Inflammatory macrophage (primary cell): ENCODE measurements at places on chromosomes 11 and 22.

- DNase-seq = peak; percentile 67
Measured at GRCh38 chr11:24760681-24761080, 263.8 kb downstream of the LUZP2 start.

GRCh38 chr11:72738199-72739141 lies 13.7 kb downstream of the ARAP1 start:
- DNase-seq = peak; percentile 87

GRCh38 chr11:117385906-117386305 lies 58.3 kb downstream of the CEP164 start:
- no peak for DNase-seq

DNA sequence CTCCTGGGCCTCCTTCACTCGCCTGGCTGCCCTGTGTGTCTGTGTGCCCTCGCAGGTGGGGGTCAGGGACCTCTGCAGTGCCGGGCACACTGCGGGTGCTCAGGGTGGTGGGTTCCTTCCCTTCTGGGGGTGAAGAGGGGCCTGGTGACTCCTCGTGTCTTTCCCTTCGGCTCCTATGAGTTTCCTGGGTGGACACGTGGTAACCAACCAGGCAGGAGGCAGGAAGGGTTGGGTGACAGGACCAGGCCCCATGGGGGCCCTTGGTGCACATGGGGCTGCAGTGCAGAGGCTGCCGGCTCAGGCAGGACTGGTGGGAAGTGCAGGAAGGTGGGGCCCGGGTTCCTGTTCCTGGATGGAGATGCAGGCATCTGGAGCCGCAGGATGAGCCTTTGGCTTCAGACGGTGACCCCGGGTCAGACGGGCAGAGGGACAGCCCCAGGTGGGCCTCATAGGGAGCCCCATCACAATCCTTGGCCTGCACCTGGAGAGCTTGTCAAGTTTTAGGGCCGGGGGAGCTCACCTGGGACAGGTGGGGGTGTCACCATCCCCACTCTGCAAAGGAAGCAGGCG lies 9.6 kb downstream of the FRMD8 start:
- no peak for DNase-seq

DNA sequence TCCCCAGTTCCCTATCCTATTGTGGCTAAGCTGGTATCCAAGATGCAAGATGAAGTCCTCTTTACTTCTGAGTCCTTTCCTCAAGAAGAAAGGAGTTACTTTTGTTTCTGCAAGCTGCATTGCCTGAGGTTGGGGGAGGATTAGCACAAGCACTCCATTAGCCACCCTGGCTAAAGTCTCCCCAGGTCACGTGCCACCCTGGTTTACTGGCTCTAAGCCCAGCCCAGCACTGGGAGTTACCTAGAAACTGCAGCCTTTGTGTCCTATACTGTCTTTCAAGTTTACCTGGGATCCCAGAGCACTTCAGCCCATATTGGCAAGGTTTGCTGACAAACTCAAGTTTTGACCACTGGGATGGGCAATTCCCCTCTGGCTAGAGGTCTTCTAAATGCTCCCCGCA lies 78.4 kb upstream of the DBX1 start:
- no peak for DNase-seq

- no peak for DNase-seq
Measured at GRCh38 chr22:37184816-37185541, 3.1 kb downstream of the C1QTNF6 start.

- no peak for DNase-seq
Measured at GRCh38 chr11:115257270-115257669, 246.9 kb downstream of the CADM1 start.

DNA sequence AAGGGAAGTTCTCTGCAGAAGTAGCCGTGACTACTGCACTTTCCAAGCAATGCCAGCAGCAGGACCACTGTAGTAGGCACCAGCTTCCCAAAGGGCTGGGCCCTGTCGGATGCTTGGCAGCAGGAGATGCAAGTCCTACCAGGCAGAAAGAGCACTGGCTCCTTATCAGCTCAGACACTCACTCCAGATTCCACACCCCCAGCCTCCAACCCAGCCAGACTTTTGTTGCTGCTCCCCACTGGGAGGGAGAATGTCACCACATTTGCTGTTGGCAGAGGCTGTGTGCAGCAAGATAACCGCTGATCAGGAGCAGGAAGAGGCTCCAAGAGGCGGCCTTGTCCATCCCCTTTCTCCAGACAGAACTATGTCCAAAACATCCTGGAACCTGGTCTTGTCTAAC lies 118.7 kb downstream of the C11orf58 start:
- DNase-seq = no peak

- DNase-seq = no peak
Measured at GRCh38 chr11:8656291-8656690, 26.2 kb downstream of the TRIM66 start.

DNA sequence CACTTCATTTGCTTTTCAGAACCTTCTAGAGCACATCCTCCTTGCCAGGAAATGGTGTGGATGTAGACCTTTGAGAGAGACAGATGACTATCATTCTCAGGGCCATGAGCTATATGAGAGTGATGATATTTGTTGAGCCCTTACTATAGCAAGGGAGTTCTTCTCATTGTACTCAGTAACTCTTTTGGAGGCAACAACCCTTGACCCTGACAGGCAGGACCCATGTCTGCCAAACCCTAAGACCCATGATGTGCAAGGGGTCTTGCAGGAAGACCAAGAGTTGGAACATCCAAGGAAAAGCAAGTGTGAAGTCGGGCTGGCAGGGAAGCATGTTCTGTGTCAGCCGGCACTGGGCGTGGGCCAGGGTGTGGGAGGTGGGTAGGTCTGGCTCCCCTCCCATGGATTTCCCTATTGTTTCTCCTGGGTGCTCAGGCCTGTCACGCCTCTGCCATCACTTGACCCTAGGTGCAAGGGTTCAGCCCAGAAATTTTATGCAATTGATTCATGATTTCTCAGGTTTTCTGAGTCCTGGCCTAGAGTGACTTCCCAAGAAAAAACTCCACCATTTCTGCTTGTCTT lies 1.2 kb downstream of the FOLR3 start:
- no peak for DNase-seq

DNA sequence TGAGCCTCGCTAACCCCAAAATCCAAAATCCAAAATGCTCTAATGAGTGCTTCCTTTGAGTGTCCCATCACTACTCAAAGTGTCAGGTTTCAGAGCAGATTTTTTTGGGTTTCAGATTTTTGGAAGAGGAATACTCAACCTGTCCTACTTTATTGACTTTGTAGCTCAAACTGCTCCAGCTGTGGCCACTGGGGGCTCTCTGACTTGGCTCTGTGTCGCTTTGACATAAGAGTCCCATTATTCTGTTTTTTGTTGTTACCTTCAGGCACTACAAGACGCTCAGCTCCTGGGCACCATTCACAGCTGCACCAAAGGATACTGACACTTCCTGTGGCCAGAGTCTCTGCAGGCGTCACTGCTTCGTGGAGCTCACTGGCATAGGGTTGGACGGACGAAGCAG lies 41.1 kb downstream of the PHF21B start:
- no peak for DNase-seq

- no peak for DNase-seq
Measured at GRCh38 chr11:119376197-119376847, 5.2 kb downstream of the USP2 start.

DNA sequence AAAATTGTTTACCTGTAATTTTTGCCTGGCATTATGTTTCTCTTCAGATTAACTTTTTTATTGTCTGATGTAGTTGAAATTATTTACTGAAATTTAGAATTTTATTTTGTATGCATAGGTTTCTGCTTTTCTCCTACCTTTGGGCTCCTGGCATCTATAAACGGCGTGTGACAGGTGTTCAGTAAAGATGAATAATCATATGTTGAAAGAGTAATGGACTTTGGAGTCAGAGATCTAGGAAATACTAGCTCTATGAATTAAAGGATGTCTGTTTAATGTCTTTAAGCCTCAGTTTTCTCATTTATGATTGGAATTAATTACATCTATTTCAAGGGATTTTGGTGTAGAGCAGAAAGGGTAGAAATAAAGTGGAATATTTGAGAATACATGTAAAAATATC lies 7.2 kb upstream of the ANGPTL5 start:
- DNase-seq = no peak

DNA sequence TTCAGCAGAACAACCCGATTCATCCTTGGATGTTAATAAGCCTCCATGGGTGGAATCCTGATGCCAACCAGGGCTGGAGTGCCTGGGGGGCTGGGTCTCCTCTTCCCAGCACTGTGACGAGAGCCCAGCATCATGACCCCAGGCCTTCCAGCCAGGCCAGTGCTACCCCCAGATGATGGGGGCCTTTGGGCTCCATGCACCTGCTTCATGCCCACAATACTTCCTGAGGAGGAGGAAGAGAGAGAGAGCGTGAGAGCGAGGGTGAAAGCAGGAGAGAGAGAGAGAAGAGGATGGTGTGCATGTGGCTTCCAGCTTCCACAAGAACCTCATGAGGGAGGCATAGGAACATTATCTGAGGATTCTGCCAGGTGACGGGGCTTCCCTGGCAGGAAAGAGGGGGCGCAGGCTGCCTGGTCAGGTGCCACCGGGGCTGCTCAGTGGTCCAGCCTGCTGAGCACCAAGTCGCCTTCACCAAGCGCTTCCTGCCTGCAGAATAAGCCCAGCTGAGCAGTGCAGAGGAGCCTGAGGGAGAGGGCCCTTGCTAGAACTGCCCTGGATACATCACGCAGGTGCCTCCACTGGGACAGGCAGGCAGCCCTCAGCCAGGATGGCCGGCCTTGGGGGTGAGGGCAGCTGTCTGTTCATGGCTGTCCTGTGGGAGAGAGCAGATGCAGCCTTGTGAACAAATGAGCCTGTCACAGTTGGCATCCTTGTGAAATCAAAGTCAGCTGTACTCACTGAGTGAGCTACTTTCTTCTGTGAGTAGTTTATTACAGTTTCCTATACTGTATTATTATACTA lies 243.3 kb upstream of the B3GAT1 start:
- DNase-seq = no peak

DNA sequence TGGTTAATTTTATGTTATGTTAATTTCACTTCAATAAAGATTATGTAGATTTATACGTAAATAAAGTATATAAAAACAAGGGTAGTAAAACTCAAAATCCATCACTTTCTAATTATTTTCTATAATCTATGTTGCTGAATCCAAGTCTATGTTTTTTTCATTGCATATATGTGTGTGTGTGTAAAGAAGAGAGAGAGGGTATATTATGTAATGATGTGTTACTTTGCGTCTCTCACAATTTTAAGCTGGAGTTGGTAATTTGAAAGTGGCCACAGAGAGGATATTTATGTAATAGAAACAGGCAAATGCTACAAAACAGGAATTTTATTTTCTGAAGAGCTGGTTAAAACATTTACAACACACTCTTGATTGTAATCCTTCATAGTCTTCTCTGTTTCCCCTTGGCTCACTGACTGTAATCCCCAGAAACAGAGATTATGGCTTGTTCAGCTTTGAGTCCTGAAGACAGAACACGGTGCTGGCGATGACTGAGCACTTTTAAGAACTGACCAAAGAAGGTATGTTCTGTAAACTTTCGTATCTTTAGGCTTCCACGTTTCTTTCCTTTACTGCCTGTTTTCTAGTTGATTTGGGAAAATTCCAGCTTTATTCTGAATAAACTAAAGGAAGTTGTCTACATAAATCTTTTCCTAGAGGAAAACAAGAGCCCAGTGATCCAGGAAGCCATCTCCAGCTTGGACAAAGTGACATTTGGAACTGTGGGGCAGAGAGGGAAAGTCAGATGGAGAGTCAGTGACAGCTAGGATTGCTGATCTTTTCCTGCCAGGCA lies 43.6 kb downstream of the OR2AG2 start:
- DNase-seq = no peak

- no peak for DNase-seq
Measured at GRCh38 chr11:71282581-71283351, 30.4 kb upstream of the SHANK2 start.

GRCh38 chr11:44319552-44320288 lies 9.8 kb upstream of the ALX4 start:
- DNase-seq = no peak

GRCh38 chr22:49929211-49929979 lies 11.0 kb downstream of the CRELD2 start:
- DNase-seq = peak; percentile 42

GRCh38 chr11:128921793-128922192 lies 20.9 kb downstream of the TP53AIP1 start:
- DNase-seq = peak; percentile 55

DNA sequence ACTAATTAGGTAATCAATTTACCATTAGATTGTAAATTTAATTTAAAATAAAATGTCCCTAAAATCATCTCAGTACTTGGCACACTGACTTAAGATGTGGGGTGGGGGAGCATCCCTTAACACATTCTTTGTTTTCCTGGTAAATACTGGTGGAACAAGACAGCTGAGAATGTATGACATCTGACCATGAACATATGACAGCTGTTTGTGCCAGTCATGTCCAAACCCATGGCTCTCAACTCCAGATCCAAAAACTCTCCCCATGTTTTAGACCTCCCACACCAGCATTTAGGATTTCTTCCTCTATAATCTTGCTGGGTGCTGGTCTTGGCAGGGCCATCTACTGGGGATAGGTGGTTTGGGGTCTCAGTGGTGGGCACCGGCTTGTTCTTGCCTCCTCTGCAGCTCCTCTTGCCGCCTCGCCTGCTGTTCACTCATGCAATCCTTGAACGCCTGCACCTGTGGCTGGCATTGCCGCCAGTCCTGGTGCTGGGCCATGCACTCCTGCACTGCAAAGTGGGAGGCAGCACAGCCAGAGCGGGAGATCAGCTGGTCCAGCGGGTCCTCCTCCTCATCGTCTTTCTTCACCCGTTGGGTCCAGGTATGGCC lies 3.8 kb downstream of the COA4 start:
- DNase-seq = no peak

DNA sequence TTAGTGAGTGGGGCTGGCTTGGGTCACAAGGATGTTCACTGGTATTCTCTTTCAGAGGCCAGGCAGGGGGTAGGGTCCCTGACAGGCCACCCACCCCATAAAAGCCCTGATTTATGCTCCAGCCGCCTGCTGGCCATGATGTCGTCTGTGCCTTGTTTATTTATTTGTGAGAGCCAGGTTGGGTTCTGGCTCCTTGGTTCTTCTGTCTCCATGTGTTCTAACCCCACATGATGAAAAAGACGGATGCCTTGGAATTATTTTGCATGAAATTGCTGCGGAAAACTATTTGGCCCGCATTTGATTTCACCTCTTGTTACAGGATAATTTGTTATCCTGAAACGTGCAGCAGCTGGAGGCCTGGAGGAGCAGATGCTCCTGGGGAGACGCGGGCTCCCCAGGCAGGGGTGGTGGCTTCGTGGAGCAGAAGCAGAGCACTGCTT lies 46.3 kb upstream of the WNT11 start:
- DNase-seq = no peak

DNA sequence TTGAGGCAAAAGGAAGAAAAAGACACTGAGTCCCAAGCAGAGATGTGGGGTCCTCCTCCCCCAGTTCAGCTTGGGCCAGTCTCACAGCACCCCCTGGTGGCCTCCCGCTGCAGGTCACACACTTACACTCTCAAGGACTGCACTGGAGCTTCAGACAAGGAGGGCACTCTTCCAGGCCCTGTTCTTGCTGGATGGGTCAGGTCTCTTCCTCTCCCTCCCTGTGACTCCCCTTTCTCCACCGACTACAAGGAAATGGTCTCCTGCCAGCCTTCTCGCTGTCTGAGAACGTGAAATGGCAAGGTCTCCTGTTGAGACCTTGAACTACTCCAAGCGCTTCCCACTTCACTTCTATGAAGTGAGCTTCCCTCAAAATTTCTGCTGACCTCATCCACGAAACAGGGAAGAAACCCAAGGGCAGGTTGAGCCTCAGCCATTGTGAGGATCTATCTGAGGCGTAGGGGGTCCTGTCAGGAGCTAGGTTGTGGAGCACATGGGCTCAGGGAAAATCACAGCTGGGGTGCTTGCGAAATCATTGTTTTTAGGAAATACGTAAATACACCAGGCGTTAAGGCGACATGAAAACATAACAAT lies 11.2 kb upstream of the IGLL1 start:
- DNase-seq = peak; percentile 54
